CD14-positive monocyte (primary cell): ENCODE measurements at places on chromosomes 4 and X.

DNA sequence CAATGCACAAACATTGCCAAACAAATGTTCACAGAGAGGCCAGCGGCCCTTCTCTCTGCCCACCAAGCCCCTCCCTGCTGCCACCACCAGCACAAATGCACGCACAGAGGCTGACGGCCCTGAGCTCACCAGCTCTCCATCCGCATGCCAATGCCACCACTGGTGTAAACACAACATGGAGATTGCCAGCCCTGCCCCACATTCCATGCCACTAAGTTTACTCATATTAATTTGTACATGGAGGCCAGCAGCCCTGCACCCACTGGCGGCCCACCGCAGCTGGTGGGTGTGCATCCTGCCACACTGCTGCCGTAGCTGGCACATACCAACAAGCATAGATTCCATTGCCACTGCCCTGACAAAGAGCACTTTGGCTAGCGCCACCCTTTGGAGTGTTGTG lies 124.0 kb downstream of the CYLC1 start:
- no peak for DNase-seq

GRCh38 chrX:130676861-130677260 lies 226.1 kb downstream of the ENOX2 start:
- DNase-seq = no peak

DNA sequence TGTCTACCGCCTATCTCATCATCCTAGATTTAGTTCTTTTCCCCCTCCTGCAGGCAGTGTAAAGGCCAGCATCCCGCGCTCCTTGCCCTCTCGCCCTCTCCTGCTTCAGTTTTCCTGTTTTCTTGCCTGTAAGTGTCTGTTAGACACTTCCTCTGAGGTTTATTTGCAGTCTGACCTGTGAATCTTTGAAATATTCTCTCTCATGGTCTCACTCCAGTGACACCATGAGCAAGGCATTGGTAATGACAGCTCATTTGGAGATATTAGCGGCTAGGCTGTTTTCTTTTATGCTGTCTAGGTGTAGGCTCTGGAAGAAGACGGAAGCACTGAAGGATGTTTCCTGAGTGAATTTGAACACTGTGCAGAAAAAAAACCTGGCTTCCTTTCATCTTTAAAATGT lies 179.6 kb downstream of the KDR start:
- no peak for DNase-seq

- DNase-seq = no peak
Measured at GRCh38 chr4:141121768-141122454, 11.4 kb downstream of the RNF150 start.

- no peak for DNase-seq
Measured at GRCh38 chrX:118025226-118025625, 91.4 kb downstream of the KLHL13 start.

- no peak for DNase-seq
Measured at GRCh38 chr4:139901531-139902320, 236.1 kb downstream of the MGST2 start.

- DNase-seq = no peak
Measured at GRCh38 chrX:79036157-79036880, 91.1 kb downstream of the P2RY10 start.

GRCh38 chr4:114091546-114091945 lies 112.1 kb upstream of the ARSJ start:
- DNase-seq = no peak

DNA sequence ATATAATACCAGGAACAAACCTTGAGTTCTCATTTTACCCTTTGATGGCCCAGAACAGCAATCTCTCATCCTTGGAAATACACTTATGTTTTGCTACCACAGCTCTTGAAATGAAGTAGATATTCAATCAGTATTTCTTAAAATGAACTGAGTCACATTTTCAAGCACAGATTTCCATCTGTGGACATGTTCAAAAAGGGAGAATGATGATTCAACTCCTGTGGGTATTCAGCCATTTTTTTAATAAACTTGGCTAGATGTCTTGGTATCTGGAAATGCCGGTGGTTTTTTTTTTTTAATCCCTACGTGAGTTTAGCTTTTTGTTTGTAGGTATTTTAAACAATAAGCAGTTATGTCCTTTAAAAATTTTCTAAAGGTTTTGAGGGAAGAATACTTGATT lies 64.2 kb upstream of the TRPC5OS start:
- DNase-seq = no peak

DNA sequence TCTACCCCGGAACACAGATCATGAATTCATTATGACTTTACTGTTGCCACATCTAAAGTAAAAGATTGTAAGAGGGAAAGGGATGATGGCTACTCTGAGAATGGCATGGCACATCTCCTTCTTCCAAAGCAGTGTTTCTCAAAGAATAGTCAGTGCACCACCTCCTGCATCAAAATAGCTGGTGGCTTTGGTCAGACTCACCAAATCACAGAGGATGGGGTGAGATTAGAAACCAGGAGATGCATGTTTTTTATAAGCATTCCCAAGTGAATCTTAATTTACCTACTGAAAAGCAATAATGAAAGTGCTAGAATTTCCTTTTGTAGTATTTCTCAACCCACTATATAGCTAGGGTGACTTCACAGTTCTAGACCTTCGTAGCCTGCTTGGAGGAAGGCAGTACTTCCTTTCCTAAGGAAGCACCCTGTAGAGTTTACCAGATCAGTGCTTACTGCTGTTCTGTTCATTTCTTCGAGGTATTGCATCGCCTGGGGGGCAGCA lies 340.8 kb upstream of the KLF3 start:
- DNase-seq = no peak

- DNase-seq = no peak
Measured at GRCh38 chrX:148513661-148514060, 13.2 kb downstream of the AFF2 start.

- no peak for DNase-seq
Measured at GRCh38 chr4:7341491-7342222, 93.1 kb downstream of the PSAPL1 start.

DNA sequence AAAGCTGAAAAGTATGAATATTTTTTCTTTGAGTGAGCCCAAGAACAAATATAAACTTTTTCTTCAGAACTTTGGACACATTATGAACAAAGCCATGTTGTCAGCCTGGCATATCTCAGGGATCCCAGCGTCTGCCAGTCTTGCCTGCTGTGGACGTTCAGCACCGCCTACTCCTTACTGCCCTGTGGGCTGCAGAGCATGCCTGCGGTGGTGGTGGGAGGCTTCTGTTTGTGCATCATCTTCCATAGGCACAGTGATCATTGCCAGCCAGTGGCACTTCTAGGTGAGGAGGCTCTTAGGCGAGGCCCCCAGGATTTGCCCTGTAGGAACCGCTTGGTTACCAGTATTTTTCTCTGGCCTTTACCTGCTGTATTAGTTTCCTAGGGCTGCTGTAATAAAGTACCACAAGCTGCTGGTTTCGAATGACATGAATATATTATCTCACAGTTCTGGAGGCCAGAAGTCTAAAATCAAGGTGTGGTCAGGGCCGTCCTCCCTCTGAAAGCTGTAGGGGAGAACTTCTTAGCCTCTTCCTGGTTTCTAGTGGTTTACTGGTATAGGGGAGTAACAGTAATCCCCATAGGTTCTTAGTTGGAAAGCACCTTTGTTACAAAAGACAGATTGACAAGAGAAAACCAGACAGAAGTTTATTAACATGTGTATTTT lies 15.4 kb downstream of the ANXA3 start:
- no peak for DNase-seq

DNA sequence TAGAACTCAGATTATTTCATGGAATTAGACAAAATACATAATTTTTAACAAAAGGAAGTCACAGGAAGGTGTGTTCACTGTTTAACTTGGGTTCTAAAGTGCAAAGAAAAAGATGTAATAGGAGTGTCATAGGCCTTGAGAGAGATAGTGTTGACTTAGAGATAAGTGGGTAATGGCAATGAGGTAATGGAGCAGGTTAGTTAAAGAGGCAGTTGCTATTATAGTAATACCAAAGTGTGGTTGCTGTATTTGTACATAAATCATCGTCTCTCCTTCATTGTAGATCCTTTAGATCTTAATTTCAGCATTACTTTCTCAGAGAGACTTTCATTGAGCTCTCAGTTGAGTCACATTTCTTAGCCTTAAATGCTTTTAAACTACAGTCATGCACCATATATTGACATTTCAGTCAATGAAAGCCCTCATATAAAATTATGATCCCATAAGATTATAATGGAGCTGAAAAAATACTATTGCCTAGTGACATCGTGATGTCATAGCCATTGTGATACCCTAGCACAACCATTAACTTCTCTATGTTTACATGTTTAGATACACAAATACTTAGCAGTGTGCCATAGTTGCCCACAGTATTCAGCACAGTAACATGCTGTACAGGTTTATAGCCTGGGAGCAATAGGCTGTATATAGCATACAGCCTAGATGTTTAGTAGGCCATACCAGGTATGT lies 245.4 kb downstream of the ADGRL3 start:
- no peak for DNase-seq

DNA sequence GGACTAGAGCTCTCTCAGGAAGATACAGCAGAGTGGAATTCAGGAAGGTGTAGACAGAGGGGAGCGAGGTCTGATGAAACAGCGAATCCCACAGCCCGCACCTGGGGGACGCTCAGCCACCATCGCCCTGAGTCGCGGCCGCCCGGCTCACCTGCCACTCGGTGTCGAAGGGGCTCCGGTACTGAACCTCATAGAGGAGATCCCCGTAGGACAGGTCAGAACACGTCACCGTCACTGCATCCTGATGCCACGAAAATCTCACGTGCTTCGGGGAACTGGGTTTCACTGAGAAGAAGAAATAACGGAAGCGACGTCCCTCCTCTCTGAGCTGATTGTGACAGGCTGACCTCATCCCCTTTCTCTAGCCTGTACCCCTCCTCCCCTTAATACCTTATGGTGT lies 10.2 kb downstream of the CRLF2 start:
- DNase-seq = no peak

DNA sequence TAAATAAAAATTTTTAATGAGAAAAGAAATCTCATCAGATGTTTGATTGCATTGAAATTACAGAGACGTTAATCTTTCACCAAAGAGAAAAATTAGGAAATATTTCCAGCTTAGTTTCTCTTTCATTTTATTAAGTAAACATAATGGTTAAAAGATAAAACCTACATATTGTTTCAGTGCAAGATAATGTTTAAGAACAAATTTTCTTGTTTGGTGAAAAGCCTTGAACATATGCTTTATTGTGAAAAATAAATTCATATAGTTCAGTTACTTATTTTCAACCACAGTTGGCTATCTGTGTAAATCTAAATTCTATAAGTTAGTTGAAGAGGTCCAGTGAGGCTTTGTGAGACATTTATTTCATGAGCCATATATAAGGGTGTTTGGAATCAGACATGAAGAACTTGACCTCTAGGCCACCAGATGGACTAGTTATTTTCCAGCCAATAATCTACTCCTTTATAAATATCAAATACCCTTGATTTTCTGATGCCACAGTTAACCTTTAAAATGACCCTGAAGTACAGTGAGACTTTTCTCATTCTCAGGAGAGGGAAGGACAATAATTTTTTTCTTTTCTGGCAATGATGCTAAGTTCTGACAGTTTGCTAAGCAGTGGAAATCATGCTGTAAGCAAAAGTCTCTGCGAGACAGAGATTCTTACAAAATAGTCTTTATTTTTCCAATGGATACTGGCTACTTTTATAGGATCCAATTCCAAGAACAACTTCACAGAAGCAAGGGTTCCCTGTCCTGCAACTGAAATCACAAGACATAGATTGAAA lies 2.5 kb downstream of the ARSJ start:
- DNase-seq = no peak

- DNase-seq = no peak
Measured at GRCh38 chr4:120568731-120569130, 353.8 kb downstream of the PRDM5 start.

- DNase-seq = no peak
Measured at GRCh38 chrX:139158256-139158655, 372.3 kb upstream of the F9 start.

GRCh38 chr4:18162453-18162852 lies 140.9 kb upstream of the LCORL start:
- DNase-seq = no peak

DNA sequence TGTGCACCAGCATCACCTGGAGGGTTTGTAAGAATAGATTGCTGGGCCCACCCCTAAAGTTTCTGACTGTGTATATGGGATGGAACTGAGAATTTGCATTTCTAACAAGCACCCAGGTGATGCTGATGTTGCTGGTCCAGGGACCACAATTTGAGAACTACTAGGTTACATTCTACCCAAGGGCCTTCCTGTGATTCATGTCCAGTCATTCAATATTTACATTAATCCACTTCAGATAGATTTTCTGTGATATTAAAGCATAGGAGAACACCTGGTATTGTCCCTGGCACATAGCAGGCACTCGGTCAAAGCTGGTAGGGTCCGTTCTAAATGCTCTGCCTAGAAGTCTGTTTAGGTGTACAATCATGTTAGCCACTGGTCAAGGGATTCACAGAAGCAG lies 19.5 kb upstream of the XPNPEP2 start:
- DNase-seq = no peak

GRCh38 chr4:186901850-186902249 lies 178.2 kb upstream of the FAT1 start:
- no peak for DNase-seq

- no peak for DNase-seq
Measured at GRCh38 chr4:177128306-177128705, 181.4 kb upstream of the NEIL3 start.

GRCh38 chr4:186984105-186984644 lies 260.5 kb upstream of the FAT1 start:
- no peak for DNase-seq

DNA sequence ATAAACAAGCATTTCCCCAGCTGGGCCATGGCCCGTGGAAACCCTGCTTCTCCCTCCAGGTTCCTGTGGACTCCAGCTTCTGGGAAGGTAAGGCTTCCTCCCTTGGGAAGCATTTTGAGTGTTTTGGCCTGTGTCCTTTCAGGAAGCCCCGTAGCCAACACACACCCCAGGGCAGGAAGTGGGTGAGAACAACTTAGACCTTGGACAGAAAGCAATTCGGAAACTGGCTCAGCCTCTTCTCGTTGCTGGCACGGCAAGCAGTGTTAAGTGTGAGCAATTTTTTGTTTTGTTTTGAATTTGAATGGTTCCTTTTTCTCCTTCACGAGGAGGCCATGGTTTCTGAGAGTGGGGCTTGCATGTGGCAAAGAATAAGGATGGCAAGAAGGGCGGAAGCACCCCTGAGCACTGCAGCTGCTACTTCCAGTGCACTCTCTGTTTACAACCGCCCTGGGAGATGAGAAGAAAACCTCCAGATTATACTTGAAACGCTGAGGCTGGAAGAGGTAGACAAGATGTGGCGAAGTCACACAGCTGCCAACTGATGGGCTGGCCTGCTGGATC lies 14.1 kb upstream of the CYTL1 start:
- peak; percentile 44 for DNase-seq

- DNase-seq = no peak
Measured at GRCh38 chr4:132227151-132227856, 921.8 kb upstream of the PCDH10 start.
